ENCODE measurements at places on chromosomes 7 and 10. TPM values are rescaled to one million over a fixed set of nuclear protein-coding genes. Genes with fewer than 3 reads are reported as not detected.

DNA sequence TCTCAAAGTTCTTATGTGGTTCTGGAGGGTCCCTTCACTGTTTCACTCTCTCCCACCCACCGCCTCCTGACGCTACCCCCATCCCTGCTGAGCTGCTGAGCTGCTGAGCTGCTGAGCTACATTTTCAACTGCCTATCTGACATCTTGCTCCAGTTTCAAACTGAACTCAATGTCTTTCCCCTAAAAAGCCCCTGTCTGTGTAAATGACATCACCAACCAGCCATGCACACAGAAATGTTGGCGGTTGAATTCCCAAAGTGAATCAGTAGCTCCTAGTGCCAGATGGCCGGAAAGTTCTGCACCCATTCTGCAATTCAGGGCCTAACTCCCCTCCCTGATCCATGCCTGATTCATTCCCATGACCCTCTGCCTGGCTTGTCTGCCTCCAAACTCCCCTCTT lies 71.2 kb downstream of the WNT2 start:
- DNase-seq, result no peak

Gene OR2A1
- not detected for total RNA-seq

Gene C10orf67
- total RNA-seq, result 1.8 TPM

Gene FHIP2A
- 18.8 TPM for total RNA-seq

- no peak for DNase-seq
These were observed 347.9 kb downstream of the LRMDA start for GRCh38 chr10:75779276-75779675.

GRCh38 chr10:1396297-1396635 lies 340.1 kb downstream of the WDR37 start:
- DNase-seq, result no peak

Measured in mammary epithelial cell (primary cell).